SK-N-SH (cell line): ENCODE measurements at places on chromosomes 7 and 10. TPM values are rescaled to one million over a fixed set of nuclear protein-coding genes. Genes with fewer than 3 reads are reported as not detected.

The LRIT1 gene
- polyA plus RNA-seq: not detected in 2 replicates

The ADAMTS14 gene
- 1.1 and 1.2 TPM in 2 replicates for polyA plus RNA-seq

DNA sequence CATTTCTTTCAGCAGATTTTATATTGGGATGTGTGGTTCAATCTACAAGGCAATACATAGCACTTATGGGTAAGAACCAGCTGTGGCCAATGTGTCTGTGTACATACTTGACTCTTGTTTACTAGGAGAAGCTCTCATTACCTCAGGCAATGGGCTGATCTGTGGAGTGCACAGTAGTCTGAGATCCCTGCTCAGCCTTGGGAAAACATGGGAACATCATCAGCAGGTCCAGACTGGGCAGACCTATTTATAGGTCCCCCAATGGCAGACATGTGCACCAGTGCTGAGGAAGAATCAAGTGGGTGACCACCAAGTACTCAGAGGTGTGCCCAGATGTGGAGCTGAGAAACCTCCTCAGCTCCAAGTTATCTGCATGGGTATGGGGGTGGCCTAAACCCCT, 349.7 kb downstream of the KIF20B start:
- H3K4me3 ChIP-seq: no peak overlapping the region
- DNase-seq: no peak
- no peak overlapping the region for H3K27ac ChIP-seq
- no peaks in the 10 kb centered on the region for H3K4me1 ChIP-seq
- no peaks in the 10 kb centered on the region for H3K27me3 ChIP-seq

- no peaks in the 10 kb centered on the region for H3K27me3 ChIP-seq
- 0 out of 2 replicates have a peak, but pooled peaks cover 6% of the 10 kb centered on the region for H3K4me1 ChIP-seq
- H3K4me3 ChIP-seq: no peak overlapping the region
- no peak overlapping the region for H3K27ac ChIP-seq
- DNase-seq: no peak
Observed at GRCh38 chr7:7761340-7761973, 43.0 kb upstream of the RPA3 start.

- H3K4me1 ChIP-seq: no peaks in the 10 kb centered on the region
- no peak overlapping the region for H3K4me3 ChIP-seq
- no peaks in the 10 kb centered on the region for H3K27me3 ChIP-seq
- no peaks in the 10 kb centered on the region for H3K36me3 ChIP-seq
- DNase-seq: no peak
Observed at GRCh38 chr10:95391581-95392216, 100.9 kb upstream of the PDLIM1 start.

DNA sequence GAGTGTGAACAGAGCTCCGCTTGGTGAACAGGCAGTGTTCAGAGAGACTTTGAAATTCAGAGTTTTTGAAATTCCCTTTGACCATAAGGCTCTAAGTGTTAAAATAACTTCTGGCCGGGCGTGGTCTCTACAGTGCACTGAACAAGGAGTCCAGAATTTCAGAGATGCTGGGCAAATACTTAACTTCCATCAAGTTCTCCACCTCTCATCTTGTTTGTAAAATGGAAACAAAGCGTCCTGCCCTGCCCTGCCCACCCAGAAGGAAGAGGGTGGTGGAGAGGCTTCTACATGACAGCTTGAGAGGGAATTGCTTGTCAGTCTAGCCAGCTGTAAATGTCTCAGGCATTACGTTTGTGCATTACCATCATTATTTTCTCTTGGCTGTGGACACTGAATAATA, 102.6 kb downstream of the RGS10 start:
- H3K4me1 ChIP-seq: no peaks in the 10 kb centered on the region
- H3K4me3 ChIP-seq: no peak overlapping the region
- no peaks in the 10 kb centered on the region for H3K27me3 ChIP-seq
- no peak for DNase-seq
- no peak overlapping the region for H3K27ac ChIP-seq
- no peaks in the 10 kb centered on the region for H3K36me3 ChIP-seq

GRCh38 chr10:75672842-75673241, 241.4 kb downstream of the LRMDA start:
- H3K27me3 ChIP-seq: no peaks in the 10 kb centered on the region
- H3K27ac ChIP-seq: no peak overlapping the region
- DNase-seq: no peak
- H3K4me1 ChIP-seq: no peaks in the 10 kb centered on the region
- H3K36me3 ChIP-seq: no peaks in the 10 kb centered on the region

DNA sequence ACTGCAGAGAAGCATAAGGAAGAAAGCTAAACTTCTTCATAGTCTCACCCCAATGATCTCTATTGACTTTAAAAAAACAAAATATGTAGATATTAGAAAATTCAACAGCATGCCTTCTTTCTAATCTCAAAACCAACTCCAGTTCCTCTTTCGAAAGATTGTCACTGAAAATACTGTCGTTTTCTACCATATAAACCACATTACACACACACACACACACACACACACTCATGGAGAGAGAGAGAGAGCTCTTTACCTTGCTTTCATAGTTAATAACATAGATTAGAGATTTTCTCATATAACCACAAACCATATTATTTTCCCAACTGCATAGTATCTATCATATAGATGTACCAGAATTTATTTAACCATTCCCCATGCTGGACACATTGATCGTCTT, 296.2 kb upstream of the MGMT start:
- H3K4me3 ChIP-seq: no peak overlapping the region
- H3K27me3 ChIP-seq: no peaks in the 10 kb centered on the region
- no peak for DNase-seq

GRCh38 chr10:11475831-11476434, 135.5 kb downstream of the USP6NL start:
- H3K4me3 ChIP-seq: no peak overlapping the region
- no peak for DNase-seq
- H3K27me3 ChIP-seq: no peaks in the 10 kb centered on the region
- H3K4me1 ChIP-seq: no peaks in the 10 kb centered on the region
- H3K27ac ChIP-seq: peak overlapping the region; percentile 34; the same call in 1 of the 2 replicates
